ENCODE measurements at places on chromosomes 2 and 18.
A peak's percentile ranks its signal among the peaks of the same experiment; 100 is the strongest.

- no peak for DNase-seq
These were observed 84.3 kb downstream of the MCFD2 start for GRCh38 chr2:46831051-46831868.

DNA sequence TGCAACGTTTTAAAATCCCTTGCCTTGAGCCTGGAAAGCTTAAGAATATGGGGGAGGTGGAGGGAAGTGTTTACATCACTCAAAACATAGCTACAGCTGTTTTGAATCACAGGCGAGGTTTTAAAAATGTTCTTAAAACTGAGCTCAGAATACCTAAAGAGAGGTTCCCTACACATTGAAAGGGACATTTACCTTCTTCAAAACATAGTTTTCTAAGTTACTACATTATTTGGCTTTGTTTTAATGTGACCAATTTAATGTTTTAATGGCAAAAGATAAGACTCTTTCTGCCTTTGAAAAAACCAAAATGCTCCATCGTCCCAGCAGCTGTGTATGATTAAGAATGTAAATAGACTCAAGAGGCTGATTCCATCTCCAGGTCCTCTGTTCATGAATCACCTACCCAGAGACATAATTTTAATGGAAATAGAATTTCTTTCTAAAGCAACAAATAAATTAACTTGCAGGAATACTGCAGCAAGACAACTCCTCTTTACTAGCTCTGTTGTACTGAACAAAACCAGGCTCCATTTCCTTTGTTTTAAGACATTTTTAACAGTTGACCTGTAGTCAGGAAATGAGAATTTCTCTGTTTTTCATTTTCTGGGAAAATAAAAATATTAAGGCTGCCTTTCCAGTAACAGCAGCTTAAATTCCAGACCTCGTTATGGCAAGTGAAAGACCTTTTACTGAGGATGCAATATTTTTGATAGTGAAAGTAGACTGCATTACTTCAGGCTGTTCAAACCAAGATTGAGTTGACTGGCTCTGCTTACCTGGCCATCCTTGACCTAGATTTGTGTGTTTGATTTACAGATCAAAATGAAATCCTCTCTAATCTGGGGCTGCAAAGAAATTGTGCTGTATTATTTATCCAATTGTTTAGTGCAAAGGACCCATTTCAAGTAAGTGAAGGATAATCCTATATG lies 33.7 kb upstream of the WDR75 start:
- DNase-seq = no peak

DNA sequence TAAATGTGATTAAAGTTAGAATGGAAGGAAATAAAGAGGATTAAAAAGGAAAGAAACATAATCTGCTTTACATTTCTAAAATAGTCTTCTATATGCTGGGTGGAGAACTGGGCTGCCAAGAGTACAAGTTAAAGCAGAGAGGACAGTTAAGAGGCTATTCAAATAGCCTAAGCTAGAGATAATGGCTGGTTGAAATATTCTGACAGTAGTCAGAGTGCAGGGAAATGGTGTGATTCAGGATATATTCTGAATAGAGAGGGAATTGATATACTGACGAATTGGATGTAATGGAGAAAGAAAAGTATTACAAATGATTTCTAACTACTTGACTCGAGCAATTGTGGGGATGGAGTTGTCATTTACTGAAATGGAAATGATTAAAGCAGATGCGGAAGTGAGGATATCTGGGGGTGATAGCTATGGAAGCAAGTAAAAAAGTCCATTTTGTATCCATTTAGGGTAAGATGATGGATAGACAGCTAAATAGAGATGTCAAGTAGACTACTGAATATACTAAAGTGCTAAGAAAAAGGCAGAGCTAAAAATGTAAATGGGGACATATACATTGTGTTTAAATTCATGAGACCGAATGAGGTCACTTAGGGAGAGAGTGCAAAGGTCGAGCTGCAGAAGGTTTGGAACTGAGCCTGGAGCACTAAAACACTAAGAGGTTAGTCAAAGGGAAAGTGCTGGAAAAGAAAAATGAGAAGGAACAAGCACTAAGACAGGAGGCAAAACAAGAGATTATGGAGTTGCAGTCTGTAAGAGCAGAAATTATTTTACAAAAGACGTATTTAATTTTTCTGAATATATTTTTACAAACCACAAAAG lies 696.8 kb downstream of the LRRTM4 start:
- no peak for DNase-seq

- no peak for DNase-seq
These were observed 160.8 kb downstream of the TGIF1 start for GRCh38 chr18:3610813-3611212.

DNA sequence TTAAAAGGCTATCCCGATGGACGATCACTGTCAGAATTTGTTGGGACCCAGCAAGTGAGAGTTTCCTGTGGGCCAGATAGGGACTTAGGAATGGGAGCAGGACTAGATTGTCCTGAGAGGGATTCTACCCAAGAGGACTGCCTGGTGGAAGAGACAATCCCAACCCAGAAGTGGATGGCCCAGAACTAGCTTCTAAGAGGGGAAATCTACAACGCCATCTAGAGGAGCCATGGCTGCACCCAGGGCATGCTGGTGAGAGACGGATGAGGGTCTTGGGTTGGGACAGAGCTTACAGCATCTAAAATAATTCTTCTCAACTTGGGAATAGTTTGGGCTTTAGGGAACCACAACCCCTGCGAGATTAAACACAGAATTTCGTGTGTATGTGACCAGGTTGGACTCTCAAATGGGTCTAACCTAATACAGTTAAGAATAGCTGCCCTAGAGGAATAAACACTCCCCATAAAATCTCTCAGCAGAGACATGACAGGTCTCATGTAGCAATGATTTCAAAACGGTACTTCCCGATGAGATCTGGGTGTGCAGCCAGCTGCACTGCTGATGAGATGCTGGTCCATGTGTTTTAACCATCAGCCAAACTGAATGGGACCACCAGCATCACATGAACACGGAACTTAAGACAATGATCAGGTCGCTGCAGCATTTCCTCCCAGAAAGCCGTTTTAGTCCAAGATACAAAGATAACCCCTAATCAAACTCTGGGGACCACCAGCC lies 50.8 kb downstream of the CCBE1 start:
- no peak for DNase-seq

DNA sequence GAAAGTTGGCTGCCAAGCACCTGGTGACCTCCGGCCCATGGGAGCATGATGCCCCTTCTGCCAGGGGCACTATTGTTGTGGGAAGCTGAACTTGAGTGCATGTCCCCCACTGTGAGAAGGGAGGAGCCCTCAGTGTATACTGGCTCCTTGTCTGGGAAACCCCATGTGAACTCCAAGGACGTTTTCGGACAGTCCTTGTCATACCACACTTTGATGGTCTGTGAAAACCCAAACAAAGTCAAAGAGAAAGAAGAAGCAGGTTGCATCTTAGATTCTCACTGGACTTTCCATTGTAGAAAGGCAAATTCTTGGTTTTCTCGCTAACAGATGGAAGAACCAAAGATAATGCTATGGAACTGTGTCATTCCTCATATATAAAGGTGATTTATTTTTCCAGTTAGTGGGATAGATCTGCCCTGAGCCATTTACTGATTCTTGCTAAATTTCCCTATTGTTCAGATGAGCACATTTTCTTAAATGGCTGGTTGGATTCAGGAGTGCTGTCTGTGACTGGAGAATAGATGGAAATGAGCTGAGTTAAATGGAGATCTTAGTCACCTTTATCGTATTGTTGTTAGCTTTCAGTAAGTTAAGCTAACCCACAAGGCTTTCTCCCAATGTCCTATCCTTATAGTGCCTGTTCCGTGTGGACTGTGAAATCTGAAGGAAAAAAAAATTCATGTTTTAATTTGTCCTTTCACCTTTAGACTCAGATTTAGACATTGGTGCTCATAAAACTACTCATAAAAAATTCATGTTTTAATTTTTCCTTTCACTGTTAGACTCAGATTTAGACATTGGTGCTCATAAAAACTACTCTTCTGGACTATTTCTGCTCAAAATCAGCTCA lies 166.6 kb downstream of the ACTR3 start:
- DNase-seq = no peak

GRCh38 chr18:6650747-6651146 lies 78.8 kb upstream of the ARHGAP28 start:
- DNase-seq = no peak

DNA sequence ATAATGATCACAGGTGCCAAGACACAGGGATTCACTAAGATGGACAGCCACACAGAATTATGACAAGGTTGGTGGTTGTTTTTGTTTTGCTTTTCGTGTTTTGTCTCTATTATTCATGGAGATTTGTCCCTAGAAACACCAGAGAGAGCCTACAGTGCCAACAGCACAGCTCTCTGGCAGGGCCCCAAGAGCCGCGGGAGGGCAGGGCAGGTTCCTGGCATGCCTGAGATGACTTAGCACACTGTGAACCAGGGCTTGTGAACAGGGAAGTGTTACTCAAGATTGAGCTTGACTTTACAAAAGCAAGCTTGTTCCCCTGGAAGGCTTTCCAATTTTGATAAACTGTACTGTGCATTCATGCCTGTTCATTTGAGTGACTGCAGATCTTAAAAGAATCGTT lies 437.4 kb upstream of the SALL3 start:
- no peak for DNase-seq

DNA sequence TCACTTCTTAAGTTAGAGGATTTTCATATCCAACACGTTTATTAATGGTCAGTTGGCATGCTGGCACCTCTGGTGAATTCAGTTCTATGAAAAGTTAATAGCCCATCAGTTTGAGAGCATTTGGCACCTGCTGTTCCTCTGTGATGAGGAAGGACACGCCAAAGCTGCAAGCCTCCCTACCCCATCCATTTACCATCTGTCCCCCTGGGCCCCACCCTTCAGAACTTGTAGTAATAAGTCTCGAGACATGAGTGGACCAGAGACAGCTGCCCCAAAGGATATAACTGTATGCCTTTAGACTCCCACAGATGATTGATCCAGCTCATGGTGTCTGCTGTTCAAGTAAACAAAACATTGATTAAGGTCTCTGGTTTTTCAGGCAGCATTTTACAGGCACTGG lies 6.3 kb downstream of the OST4 start:
- no peak for DNase-seq

DNA sequence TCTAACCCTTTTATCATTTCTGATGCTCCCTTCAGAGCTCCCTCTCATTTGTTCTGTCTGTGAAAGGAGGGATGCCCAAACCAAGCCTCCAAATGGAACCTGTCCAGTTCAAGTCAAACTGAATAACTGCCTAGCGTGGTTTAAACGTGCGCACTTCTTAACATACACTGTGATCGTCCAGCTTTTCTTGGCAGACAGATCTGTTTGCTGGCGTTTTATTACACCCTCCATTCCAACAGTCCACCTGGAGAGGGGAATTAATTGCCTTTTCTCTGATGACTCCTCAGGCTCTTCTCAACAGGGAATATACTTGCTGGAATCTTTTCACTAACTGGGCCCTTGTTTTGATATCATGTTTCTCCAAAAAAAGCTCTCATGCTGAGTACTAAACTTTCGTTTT lies 379.2 kb upstream of the POU3F3 start:
- DNase-seq = no peak

DNA sequence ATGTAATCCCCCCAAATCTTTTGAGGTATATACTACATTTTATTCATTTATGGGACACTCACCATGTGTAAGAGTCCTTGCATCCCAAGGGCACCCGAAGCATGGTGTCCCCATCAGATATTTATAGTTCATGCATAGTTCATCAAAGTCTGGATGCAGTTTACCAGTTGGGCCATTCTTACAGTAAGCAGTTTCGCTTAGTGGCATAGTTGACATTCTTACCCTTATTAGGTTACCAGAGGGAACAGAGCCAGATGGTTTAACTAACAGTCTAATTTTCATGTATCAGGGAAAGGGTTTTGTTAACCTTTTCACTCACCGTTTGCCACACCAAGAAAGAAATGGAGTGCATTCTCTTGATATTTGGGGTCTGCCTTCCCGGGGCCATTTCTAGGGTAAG lies 7.1 kb downstream of the ZNF407 start:
- DNase-seq = peak; percentile 9

DNA sequence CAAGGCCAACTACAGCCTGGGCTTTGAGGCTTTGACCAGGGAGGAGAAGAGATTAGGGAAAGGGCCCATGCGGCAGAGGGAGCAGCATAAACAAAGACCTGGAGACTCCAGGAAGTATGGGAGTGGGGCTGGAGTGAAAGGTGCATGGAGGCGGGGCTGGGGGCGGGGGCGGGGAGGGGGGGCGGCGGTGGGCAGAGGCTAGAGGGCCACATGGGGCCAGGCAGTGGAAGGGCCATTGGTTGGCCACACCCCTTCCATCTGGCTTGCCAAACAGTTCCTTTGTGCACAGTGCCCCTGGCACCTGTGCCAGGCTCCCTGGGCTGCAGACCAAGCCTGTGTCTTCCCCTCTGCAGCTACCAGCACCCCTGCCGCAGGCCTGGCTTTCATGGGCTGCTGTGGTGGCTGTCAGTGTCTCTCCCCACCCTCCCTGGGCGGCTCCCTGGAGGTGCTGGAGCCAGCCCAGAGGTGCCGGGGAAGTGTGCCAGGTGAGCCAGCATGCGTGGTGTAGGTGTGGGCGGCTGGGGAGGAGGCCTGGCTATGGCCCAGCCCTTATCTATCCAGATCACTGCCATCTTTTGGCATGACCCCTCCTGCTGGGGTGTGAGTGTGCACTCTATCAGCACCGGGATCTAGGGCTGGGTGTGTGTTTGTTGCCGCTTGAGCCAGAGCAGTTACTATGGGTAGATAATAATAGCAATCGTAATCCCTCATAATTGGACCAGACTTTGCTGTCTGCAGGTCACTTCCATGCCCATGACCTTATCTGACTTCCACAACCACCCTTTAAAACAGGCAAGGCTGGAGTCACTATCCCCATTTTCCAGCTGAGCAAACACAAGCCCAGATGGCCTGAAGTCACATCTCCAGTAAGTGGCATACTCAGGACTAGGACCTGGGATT lies 30.5 kb downstream of the DNMT3A start:
- peak; percentile 90 for DNase-seq

GRCh38 chr2:239249048-239249447 lies 151.8 kb downstream of the HDAC4 start:
- DNase-seq = no peak

GRCh38 chr2:22281033-22281432 lies 1103.9 kb upstream of the KLHL29 start:
- peak; percentile 97 for DNase-seq

DNA sequence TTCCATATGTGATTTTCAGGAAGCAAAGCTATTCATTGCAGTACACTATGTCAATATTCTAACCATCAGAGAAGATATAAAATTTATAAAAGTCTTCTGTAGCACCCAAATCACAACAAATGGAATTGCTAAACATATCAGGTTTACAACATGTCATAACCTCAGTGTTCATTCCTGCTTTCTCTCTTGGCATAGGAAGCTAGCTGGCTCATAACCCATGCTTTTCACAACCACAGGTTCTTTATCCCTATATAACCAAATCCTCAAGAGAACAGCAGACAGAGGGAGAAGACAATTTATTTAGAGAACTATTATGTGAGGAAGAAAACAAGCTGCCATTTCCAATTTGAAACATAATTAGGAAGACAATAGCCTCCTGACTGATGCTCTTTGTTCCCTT lies 997.0 kb upstream of the ACVR2A start:
- DNase-seq = no peak

GRCh38 chr18:13258921-13259320 lies 40.4 kb downstream of the LDLRAD4 start:
- no peak for DNase-seq

All from NCI-H2171 treated with DMSO at 0.1 percent for 48 hours (cell line).